Ureter (tissue), 1 donor: ENCODE measurements at places on chromosomes 11 and 22. TPM values are rescaled to one million over a fixed set of nuclear protein-coding genes. Genes with fewer than 3 reads are reported as not detected.

DNA sequence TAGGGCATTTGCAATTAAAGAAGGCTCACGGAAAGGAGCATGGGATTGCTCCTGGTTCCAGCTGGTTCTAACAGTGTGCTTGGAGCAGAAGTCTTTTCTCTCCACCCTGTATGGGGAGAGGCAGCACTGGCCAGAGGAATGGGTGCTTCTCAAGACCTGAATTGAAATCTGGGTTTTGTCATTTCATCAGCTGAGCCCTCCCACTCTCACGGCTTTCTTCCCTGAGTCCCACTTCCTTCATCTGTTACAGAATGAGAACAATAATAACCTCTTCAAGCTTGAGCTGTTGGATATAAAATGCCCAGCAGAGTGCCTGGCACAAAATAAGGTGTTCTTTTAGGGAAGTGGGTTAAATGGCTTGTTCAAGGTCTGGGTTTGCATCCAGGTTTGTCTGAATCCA is 17.2 kb downstream of the CNTF start:
- no peak for DNase-seq

DNA sequence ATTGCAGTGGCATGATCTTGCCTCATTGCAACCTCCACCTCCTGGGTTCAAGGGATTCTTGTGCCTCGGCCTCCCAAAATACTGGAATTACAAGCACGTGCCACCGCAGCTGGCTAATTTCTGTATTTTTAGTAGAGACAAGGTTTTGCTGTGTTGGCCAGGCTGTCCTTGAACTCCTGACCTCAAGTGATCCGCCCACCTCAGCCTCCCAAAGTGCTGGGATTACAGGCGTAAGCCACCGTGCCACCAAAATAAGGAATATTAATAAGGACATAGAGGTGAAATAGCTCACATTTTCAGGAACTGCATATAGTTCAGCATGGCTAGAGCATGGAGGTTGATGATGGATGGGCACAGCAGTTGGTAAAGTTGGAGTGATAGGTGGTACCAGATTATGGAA is 21.4 kb downstream of the ARHGEF12 start:
- DNase-seq, result no peak

GRCh38 chr11:100593291-100593690 is 93.8 kb upstream of the ARHGAP42 start:
- no peak for DNase-seq

GRCh38 chr11:130062026-130062425 is 7.7 kb upstream of the APLP2 start:
- DNase-seq, result no peak

DNA sequence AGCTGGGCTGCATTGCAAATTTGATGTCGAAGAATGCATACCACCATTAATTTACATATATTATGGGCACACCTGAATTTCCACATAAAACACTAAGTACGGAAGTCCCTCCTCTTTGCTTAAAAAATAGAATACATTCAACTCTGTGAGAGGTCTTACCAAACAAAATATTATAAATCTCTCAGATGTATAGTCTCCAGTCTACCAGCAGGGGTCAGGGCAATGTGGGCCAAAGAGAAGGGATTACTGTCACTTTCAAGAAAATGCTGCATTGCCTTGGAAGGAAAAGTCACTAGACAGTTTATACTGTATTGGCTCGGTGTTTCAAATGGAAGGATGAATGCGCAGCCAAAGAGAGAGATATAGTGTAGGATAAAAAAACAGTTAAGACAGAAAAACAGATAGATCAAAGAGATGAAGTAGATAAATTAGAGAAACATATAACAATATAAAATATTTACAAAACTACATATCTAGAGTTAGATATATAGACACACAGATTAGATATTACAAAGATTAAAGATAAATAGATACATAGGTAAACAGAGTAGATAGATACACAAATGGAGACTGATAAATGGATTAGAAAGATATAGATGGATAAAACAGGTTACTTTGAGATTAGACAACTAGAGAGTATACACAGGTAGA is 20.9 kb downstream of the SERGEF start:
- DNase-seq, result no peak

- no peak for DNase-seq
Observed at GRCh38 chr11:113806406-113806805, 26.8 kb downstream of the CLDN25 start.

DNA sequence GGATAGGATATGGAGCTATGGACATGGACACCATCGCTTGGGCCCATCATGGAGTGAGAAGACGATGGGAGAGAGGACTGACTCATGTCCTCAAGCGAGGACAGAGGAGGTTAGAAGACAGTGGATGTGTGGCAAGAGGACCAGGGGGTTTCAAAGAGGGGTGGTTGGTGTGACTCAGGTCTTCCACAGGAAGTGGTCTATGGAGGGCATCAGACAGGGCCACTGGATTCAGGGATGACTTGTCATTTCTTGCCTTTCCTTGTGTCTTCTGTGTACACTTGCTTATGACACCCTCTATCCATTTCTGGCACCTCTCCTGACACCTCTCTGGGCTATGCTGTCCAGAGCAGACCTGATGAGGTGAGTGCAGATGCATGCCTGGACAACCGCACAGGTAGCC is 115.4 kb downstream of the OSBP2 start:
- no peak for DNase-seq

GRCh38 chr22:22168941-22169867 is 75.4 kb upstream of the VPREB1 start:
- DNase-seq, result no peak

The MOGAT2 gene
- total RNA-seq, result 8.2 TPM

The KCNQ1OT1 gene
- total RNA-seq, result 5.0 TPM

The ARSA gene
- 61.9 TPM for total RNA-seq

The ACP2 gene
- 36.8 TPM for total RNA-seq

The DEFB131B gene
- total RNA-seq, result not detected

The CLMP gene
- 34.4 TPM for total RNA-seq
